Umbilical cord (tissue), 2 donors: ENCODE measurements at places on chromosomes 13 and 19. TPM values are rescaled to one million over a fixed set of nuclear protein-coding genes. Genes with fewer than 3 reads are reported as not detected.
A peak's percentile ranks its signal among the peaks of the same experiment; 100 is the strongest.

GRCh38 chr19:36719687-36720556 lies 32.5 kb downstream of the ZNF567 start:
- DNase-seq = no peak

DNA sequence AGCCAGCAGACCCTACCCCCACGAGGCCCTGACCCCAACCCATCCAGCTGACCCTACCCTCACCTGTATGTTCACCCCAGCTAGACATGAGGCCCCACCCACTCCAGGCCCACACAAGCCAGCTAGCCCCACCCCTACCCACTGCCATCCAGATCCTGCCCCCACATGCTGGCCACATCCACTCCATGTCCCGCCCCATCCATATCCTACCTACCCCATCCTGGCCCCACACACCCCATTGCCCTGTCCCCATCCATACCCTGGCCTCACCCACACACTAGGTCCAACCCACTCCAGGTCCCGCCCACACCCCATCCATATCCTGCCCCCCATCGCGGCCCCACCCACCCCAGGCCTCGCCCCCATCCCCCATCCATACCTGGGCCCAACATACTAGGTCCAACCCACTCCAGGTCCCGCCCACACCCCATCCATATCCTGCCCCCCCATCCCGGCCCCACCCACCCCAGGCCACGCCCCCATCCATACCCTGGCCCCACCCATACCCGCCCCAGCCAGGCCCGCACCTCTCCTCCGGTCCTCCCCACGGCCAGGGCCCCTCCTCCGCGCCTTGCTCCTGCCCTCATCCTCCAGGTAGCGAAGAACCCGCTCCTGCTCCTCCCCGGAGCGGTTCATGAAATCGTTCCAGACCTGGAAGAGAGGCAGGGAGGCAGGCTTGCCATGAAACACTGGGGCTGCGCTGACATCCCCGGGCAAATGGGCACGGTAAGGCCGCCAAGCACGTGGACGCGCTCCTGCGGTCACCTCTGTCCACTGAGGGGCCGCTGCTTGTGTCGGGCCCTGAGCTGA lies 7.2 kb downstream of the RNU6-9 start:
- no peak for DNase-seq

- no peak for DNase-seq
Observed at GRCh38 chr19:4358709-4359626, 15.6 kb downstream of the MPND start.

DNA sequence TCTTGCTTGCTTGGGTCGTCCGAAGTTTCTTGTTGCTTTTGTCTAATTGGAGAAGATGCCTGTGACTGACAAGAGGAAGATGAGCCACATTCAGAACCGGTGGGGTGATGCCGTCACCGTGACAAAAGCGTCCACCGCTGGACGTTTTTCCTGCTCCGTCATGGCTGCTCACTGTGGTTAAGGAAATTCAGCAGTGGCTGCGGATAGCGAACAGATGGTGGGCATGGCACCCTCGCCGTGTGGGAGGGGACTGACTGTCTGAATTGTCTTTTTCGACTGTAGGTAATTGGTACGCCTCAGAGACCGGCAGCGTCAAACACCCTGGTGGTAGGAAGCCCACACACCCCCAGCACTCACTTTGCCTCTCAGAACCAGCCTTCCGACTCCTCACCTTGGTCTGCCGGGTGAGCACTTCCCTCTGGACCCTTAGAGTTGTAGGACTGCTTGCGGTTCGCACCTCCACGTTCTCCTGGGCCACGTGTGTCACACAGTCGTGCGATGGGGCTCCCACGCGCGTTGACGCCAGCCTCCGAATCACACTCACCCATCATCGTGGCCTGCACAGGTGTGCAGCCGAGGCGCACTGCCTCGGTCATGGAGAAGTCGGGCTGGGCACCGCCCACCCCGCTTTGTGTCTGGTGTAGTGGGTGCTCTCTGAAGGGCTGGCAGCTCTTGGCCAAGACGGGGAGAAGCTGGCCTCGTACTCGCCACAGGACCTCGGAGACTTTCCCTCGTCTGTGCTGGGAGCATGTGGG lies 26.5 kb downstream of the ATP4B start:
- no peak for DNase-seq

The FUT2 gene
- 0.72 TPM for total RNA-seq

DNA sequence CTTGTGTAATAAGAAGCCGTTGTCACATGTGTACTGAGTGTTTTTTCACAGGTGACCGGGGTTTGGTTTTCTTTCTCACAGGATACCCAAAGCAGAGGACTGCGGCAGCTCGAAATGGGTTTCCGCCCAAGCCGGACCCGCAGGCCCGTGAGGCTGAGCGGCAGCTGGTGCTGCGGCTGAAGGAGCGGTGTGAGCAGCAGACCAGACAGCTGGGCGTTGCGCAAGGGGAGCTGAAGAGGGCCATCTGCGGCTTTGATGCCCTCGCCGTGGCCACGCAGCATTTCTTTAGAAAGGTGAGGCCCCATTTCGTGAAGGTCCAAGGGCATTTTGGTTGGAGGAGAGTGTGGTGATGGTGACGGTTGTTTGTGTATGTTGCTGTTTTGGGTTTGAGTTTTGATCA lies 236.3 kb downstream of the SLC7A1 start:
- no peak for DNase-seq

The NCAN gene
- total RNA-seq = 0.72 TPM

- DNase-seq = no peak
Observed at GRCh38 chr13:24664726-24665409, 15.3 kb upstream of the ATP12A start.

DNA sequence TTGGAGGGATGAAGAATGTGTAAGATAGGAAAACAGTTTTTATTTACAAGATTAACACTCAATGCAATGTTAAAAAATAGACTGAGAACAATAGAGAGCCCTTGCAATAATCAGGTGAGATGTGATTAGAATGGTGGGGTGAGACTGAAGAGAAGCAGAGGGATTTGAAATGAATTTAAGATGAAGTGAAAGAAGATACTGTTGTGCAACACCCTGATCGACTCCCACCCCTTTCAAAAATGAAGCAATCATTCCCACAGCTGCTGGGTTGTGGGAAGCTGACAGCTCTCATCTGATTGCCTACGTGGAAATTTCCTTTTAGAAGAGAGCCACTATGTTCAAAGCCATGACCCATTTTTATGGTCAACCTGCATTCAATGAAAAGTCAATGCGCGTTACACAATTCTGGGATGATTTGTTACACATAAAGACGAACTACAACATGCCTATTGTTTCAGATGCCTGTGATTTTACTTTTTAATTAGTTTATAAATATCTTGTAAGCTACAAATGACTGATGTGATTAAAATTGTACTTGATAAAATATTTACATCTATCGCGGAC lies 1374.8 kb downstream of the PCDH9 start:
- DNase-seq = no peak

DNA sequence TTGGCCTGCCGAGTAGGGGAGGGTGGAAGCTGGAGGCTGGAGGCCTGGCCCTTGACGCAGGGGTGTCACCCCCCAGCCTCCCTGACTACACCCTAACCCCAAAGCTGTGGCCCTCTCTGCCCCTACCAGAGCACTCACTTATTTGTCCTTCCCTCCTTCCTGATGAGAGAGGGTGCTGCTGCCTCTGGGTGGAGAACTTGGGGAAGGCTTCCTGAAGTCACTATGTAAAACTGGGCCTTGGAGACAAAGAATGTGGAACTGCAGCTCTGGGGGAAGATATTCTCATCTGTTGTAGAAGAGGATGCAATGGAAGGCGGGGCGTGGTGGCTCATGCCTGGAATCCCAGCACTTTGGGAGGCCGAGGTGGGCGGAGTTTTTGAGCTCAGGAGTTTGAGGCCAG lies 485.2 kb downstream of the ZNF536 start:
- DNase-seq = no peak

GRCh38 chr19:35882114-35882832 lies 13.9 kb downstream of the APLP1 start:
- DNase-seq = peak; percentile 87

GRCh38 chr13:32940601-32941000 lies 75.6 kb upstream of the KL start:
- DNase-seq = peak; percentile 89

GRCh38 chr19:15532779-15533521 lies 24.6 kb downstream of the CYP4F22 start:
- DNase-seq = peak; percentile 2

GRCh38 chr19:12112701-12113100 lies 27.4 kb downstream of the ZNF20 start:
- DNase-seq = no peak

DNA sequence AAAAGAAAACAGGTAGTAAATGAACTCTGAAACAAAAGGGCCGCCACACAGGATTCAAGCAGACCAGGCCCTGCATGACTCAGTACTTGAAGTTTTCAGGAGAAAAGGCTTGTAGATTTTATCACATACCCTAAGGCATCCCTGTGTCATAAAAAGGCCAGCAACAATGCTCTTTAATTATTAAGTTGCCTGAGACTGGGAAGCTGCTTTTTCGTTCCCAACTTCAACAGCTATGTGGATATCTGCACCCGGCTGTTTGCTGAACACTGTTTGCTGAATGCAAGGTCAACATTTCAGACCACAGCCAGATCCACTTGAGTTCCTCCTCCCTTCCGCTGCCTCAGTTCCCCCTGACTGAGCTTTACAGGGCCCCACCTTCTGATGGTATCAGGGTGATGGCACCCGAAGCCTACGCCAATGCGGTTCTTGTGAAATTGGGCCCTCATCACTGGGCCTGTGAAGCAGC lies 6.1 kb upstream of the ECH1 start:
- DNase-seq = no peak

The KIR2DL1 gene
- total RNA-seq = not detected
